Liver (tissue), 10 donors: ENCODE measurements at places on chromosomes 3 and 15.

- no peak for DNase-seq
Measured at GRCh38 chr3:122536632-122537001, 21.9 kb upstream of the KPNA1 start.

DNA sequence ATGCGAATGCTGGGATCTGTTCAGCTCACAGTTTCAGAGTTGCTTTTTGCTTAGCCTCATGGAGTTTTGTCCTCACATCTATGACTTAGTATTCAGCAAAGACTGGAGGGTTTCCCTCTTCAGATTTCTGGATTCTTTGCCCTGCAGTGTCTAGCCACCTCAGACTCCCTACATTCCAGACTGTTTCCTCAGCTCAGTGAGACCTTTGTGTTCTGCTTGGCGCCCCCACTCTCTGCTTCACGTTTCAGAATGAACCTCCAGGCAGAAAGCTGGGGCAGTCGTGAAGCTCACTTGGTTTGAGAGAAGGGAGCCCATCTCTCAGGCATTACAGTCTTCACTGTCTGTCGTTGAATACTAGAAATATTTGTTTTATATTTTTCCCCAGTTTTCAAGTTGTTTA is 118.1 kb downstream of the CACNA1D start:
- no peak for DNase-seq

- no peak for DNase-seq
Measured at GRCh38 chr3:14124223-14124614, 451 bp downstream of the CHCHD4 start.

GRCh38 chr3:154034797-154035330 is 86.3 kb upstream of the ARHGEF26 start:
- no peak for DNase-seq
